ENCODE measurements at places on chromosomes 1 and 21.

DNA sequence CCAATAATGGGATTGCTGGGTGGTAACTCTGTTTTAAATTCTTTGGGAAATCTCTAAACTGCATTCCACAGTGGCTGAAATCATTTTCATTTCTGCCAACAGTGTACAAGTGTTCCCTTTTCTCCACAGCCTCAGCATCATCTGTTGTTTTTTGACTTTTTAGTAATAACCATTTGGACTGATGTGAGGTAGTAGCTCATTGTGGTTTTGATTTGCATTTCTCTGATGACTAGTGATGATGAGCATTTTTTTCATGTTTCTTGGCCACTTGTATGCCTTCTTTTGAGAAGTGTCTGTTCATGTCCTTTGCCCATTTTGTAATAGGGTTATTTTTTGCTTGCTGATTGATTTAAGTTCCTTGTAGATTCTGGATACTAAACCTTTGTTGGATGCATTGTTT is 131.9 kb upstream of the B3GALT2 start:
- no peak for DNase-seq

DNA sequence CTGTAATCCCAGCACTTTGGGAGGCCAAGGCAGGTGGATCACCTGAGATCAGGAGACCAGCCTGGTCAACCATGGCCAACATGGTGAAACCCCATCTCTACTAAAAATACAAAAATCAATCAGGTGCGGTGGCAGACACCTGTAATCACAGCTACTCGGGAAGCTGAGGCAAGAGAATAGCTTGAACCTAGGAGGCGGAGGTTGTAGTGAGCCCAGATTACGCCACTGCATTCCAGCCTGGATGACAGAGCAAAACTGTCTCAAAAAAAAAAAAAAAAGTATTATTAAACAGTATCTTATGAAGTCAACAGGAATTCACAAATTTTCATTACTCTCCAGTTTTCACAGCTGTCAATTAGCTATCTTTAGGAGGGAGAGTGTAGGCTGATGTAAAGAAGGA is 3.8 kb downstream of the ACBD6 start:
- DNase-seq = no peak

GRCh38 chr1:51946300-51946699 is 44.2 kb downstream of the RAB3B start:
- no peak for DNase-seq

DNA sequence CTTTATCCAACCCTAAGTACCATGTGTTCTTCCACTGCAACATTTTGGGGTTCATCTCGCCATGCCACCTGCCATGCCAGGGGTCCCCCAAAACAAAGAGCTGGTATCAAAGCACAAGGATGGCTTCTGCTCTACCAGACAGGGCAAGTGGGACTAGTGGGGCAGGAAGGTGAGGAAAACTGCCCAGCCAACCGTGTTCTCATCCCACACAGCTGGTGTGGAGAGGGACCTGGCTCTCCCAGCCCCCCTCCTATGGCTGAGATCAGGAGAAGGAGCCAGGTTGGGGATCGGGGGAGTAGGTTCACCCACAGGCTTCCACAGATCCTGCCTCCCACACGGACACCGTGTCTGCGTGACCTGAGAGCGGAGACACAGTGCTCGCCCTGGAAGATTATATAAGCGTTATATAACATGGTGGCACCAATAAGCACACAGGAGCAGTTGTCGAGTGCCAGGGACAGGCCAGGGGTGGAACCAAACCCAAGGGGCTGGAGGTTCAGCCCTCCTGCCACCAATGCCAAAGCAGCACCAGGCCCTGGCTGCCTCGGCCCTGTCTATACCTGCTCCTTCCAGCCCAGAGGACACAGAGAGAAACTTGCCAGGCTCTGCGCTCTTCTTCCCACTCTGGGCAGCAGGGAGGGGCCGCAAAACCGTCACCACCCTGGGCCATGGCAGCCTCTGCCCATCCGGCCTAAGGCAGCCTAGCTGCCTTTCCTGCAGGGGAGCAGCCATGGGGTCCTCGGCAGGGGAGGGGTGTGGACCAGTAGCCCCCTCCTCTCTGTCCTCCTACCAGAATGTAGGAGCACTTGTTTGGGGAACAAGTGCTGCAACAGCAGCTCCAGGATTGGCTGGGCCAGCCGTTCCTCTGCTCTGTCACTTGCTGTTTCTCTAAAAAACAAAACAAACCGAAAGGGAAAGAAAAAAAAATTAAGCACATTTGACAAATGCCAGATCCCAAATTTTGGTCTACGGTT is 43.5 kb downstream of the CD34 start:
- DNase-seq = no peak
